ENCODE measurements at places on chromosomes 11 and 22.

DNA sequence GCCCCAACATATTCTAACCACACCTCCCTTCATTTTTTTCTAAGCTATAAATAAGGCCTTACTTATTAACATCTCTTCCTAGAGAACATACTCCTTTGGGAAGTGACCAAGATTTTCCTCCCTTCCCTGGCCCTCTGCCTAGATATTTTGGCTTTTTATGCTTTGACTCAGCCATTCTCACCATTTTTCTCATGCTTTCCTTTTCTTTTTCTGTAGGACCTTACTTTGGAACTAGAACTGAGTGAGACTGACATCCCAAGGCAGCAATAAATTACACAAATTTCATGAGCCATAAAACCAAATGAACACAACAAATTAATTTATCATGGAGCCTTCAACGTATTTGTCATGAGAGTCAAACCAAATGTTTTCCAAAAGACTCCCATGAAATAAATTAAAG, 142.7 kb upstream of the CTSC start:
- DNase-seq: no peak

- DNase-seq: no peak
Measured at GRCh38 chr11:118679483-118679882, at the start of gene TREH. Gene TREH (minus strand): TSS chr11:118679650. CDS start chr11:118679627, 23 bp downstream.

GRCh38 chr11:17483505-17483904, 6.9 kb upstream of the ABCC8 start:
- DNase-seq: no peak

DNA sequence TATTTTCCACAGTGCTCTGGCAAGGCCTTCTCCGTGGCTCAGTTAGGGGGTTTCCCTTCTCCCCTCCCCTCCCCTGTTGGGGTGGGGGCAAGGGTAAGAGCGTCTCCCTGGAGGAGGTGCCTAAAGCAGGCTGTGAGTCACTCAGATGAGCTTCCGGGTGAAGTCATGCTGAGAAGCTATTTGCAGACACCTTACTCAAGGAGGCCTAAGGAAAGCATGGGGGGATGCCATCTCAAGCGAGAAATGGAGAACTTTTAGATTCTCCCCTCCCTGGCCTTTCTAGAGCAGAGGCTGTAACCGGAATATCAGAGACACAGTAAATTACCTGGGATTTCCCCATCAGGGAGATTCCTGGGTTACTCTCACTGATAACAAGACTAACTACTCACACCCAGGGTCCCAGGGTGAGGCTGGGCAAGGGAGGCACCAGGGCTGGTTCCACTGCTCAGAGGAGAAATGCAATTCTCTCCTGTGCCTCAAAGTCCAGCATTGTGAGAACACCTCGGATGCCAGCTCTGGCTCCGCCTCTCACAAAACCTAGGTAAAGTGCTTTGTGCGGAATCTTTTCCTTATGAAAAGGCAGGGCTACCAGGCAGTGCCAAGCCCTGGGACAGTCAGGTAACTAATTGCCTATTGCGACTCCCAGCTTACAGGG, 123.6 kb downstream of the ABTB2 start:
- DNase-seq: peak; percentile 76

GRCh38 chr11:117039900-117040299, 58.3 kb downstream of the SIK3 start:
- no peak for DNase-seq

GRCh38 chr11:44839458-44840084, 111.1 kb downstream of the TP53I11 start:
- DNase-seq: no peak

- DNase-seq: no peak
Measured at GRCh38 chr11:12285106-12285505, 92.3 kb upstream of the PARVA start.

GRCh38 chr11:66547662-66548009, 933 bp downstream of the ACTN3 start:
- DNase-seq: no peak

DNA sequence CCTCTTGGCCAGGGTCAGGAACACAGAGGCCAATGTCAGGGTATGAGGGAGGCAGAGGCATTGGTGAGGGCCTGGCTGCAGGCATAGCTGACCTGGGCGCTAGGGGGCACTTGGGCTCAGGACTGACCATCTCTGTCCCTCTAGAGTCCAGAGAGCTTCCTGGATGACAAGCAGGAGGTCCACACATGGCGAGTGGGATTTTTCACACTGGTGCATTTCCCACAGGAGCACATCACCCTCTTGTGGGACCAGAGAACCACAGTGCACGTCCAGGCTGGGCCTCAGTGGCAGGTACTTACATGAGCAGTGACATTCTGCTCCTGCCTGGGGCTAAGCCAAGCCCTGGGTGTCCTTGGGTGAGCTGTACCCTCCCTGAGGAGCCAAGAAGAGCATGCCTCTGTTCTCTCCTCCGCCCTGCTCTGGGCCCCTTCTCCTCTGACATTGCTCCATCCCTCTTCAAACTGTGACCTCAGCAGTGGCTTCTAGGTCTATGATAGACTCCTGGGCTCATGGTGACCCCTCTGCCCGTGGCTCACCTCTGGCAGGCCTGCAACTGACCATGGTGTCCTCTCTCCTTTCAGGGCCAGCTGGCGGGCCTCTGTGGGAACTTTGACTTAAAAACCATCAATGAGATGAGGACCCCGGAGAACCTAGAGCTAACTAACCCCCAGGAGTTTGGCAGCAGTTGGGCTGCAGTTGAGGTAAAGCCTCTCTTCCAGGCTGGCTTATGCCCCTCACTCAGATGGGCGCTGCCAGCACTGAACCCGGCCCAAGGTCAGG, 46.6 kb downstream of the OTOG start:
- DNase-seq: no peak

DNA sequence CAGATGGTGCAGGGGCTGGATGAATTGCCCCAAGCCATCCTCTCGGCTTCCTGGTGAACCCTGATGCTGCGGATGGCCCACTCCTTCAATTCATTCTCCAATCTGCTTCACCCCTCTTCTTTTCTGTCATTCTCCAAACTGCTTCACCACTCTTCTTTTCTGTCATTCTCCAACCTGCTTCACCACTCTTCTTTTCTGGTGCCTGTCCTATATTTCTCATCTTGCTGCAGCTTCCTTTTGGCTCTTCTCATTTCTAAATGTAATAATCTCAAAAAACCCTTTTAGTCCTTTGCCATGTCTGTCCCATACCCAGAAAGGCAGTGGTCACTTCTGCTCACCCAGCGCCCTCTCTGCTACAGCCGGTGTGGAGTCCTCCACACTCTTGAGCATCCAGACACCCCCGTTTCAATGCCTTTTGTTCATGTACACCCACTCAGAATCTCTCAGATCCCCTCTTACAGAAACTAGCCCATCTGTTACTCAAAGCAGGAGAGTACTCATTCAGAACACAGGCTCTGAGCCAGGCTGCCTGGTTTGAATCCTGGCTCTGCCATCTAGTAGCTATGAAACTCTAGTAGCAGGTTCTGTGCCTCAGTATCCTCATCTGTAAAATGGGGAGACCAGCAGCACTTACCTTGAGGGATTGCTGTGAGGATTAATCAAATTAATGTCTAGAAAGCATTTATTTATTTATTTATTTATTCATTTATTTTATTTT, 14.9 kb downstream of the SERPIND1 start:
- DNase-seq: no peak

- no peak for DNase-seq
Measured at GRCh38 chr22:32341122-32341740, 16.4 kb upstream of the RFPL3 start.

GRCh38 chr22:36443198-36443770, 38.2 kb downstream of the TXN2 start:
- DNase-seq: no peak

DNA sequence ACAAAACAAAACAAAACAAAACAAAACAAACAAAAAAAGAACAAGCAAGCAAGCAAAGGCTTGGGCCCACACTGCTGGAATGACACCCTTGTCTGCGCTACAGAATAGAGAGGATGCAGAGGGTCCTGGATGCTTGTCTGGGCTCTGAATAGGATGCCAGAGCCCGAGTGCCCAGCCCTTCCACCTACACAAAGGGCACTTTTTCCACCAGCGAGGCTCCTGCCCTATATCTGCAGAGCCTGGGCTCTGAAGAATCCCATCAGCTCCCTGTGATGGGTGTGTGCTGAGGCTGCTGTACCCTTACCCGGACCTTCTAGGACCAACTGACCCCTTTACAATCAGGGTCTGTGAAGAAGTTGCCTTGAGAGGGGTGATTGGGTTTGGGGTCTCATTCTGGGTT, 221.2 kb downstream of the DSCAML1 start:
- DNase-seq: no peak

- no peak for DNase-seq
Measured at GRCh38 chr22:30263883-30264282, 2.8 kb downstream of the OSM start.

- DNase-seq: no peak
Measured at GRCh38 chr11:47383071-47383470, 4.7 kb upstream of the SPI1 start.

- no peak for DNase-seq
Measured at GRCh38 chr11:9711454-9712307, 47.8 kb downstream of the SWAP70 start.

GRCh38 chr11:83689144-83689780, 403.1 kb upstream of the CCDC90B start:
- DNase-seq: no peak

GRCh38 chr22:28798810-28799605, 1.4 kb downstream of the XBP1 start:
- no peak for DNase-seq

DNA sequence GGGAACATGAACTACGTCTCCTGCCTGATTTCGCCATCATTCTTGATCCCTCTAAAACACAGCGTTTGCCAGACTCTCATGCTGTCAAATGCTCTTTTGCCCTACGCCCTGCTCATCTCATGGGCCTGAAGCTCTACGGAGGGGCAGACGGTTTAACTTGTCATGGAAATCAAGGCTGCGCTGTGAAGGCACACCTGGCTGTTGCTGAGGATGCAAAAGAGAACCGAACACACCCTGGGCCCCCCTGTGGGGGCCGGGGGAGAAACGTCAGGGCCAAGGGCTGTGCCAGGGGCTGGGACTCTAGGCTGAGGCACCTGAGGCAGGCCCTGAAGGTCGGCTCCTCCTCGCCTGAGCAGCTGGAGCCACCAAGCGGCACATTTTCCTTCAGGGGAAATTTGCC, 957.2 kb downstream of the BRD1 start:
- DNase-seq: no peak

DNA sequence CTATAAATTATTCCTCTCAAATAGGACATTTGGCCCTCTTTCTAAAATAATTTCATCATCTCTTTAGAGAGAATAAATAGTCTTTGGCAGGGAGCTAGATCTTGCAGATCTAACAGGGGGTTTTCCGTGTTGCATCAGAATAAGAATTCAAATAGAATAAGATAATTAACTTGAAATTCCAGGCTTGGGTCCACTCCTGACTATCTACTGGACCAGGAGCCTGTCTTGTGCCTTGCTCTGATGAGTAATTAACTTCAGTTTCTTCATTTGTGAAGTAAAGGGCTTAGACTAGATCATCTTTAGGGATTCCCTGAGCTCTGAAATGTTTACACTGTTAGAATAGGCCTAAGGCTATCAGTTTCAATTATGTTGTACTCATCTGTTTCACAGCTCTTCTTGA, 23.5 kb upstream of the TMEM123 start:
- DNase-seq: no peak

- no peak for DNase-seq
Measured at GRCh38 chr11:102598272-102598671, 26.9 kb downstream of the MMP20 start.

DNA sequence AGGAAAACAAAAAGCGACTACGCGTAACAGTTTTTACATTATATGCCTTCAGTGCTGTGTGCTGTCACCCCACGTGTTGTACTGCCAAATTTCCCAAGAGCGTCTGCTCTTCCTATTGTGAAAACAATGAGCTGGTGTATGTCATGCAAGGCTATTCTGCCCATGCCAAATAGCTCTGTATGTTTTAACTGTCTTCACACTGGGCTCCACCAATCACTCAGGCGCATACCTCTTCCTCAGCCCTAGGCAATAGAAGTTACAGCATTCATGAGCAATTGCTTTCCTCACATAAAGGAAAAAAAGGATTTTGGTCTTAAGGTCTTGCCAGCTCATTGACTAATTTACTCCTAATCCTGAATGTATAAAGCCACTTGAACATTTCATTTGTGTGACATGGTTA, 606.8 kb downstream of the NTM start:
- DNase-seq: no peak

- DNase-seq: no peak
Measured at GRCh38 chr22:17241576-17242330, 22.5 kb upstream of the ADA2 start.

- no peak for DNase-seq
Measured at GRCh38 chr11:91998481-91998880, 226.1 kb upstream of the FAT3 start.

DNA sequence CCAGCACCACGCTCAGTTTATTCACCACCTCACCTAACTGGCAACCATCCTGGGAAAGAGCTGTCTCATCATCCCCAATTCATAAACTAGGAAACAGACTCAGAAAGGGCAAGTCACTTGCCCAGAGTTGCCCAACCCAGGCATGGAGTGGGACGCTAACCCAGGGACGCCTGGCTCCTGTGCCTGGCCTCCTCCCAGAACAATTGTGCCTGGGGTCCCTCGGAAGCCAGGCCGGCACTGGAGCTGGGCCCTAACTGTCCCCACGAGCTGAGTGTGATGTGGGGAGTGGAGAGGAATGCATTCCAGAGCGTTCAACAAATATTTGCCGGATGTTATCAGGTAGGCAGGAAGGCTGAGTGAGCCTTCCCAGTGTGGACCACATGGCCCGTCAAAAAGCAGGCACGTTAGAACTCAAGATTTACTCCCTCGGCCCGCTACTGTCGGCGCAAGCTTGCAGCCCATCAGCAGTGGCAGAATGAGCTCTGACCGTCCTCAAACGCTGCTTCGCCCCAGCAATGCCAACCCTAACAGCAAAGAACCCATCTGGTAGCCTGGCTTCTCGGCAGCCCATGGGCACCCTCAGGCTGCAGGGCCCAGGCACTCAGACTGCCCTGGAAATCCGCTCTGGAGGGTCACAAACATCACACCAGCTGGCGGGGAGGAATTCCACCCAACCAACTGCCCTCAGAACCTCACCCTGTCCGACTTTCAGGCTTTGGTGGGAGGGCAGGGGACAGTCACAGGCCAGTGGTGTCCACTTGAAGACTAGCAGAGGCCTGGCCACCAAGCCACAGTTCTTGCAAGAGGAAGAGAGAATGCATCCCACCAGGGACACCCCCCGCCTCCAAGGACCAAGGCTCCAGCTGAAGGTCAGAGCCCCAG, 35.6 kb downstream of the MYH9 start:
- no peak for DNase-seq

Measured in GDM1 (cell line).